ENCODE measurements at places on chromosomes 4 and X.

GRCh38 chrX:39163581-39164126, 362.4 kb downstream of the MID1IP1 start:
- no peak for DNase-seq

DNA sequence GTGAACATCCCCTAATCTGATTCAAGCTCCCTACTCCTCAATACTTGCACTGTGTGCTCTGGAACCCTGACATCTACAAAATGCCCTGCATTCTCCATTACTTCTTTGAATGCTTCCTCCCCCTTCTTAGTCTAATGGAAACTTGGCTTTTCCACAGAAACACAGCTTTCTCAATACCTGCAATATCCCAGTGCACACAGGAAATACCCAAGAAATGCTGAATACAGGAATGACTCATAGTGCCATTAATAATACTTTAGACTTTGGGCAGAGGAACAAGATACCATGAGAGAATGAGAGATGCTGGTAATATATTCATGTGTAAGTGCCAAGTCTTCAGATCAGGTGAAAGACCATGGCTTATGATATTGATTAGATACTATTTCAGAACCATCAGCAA, 5.6 kb downstream of the QRFPR start:
- no peak for DNase-seq

GRCh38 chr4:72136429-72136828, 104.6 kb downstream of the NPFFR2 start:
- no peak for DNase-seq

DNA sequence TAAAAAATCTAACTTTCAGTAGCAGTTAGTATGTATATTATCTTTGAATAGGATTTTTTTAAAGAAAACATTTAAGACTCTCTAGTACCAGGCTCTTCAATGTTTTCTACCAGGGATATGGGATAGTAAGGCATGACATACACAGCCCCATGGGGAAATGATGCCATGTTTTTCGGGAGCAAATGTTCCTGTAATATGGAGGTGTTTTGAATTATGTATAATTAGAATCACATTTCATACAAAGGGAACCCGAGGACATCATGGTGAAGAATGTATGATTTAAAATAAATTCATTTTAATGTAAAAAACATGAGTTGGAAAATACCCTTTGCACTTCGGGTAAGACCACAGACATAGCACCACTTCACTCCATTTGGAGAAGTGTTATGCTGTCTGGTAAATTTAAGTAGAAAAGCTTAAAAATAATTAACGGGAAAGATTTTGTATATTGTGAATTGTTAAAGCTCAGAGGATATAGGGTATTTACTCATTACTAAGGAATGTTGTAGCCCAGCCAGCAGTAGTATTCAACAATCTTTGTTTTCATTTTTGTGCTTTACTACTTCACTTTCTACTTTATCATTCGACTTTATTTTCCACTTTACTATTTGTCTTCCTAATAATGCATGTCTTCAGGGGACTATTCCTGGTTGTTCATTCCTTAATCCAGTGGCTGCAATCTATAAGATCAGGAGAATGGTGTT, 2050.7 kb downstream of the ARAP2 start:
- no peak for DNase-seq

- no peak for DNase-seq
Measured at GRCh38 chrX:81377329-81377728, 175.4 kb downstream of the SH3BGRL start.

GRCh38 chrX:126124721-126125120, 41.4 kb downstream of the DCAF12L2 start:
- DNase-seq: no peak

Data from NCI-H1930 (cell line).